ENCODE measurements at places on chromosomes 3 and 15.
A peak's percentile ranks its signal among the peaks of the same experiment; 100 is the strongest.

DNA sequence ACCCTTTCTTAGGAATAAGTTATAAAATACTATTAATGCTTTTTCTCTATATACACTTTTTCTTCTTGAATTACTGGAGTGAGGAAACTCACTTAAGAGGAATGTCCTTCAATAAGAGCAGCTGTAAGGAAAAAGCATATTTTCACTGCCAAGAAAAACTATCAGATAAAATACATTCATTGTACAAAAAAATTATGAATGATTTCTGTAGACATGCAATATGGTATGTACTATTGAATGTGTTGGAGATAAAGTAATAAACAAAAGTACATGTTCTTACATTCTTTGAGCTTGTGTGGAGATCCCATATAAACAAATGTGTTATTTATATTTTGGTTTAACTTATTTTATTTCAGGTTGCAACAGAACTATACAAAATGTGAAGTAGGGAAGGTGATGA is 241.0 kb upstream of the ZNF717 start:
- DNase-seq, result no peak

DNA sequence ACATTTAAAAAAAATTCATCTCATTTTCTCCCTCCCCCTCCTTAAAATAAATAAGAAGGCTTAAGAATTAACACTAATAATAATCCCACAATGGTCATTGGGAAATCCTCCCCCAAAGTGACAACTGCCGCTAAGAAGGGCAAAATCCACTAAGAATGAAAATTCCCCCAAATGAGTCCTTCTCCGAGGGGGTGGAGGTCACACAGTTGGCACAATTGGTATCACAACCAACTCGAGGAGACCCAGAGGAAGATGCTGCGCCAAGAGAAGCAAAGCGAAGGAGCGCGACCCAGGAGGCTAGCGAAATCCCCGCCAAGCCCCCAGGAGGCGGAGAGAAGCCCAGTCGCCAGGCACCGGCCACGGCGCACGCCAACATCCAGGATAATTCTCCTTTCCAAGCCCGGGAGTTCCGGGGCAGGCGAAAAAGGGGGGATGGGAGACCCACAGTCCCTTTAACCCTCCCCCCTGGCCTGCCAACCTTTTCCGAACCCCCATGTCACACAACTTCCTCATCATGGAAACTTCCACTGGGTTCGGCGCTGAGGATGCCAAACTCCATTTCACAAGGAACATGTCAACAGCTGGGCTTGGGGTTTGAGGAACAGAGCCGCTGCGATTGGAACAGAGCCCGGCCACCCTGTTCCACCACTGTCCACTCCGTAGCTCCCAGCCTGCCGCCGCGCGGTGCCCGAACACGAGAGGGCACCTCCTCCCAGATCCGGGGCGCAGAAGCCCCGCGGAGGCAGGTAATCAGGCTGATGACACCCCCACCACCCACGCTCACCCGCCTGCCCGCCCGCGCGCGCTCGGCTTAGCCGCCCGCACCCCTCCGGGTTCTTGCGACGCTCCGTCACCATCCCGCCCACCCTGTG is 668 bp downstream of the THRB start:
- DNase-seq, result peak; percentile 6

GRCh38 chr15:56496635-56497034 is 31.7 kb upstream of the MNS1 start:
- no peak for DNase-seq

DNA sequence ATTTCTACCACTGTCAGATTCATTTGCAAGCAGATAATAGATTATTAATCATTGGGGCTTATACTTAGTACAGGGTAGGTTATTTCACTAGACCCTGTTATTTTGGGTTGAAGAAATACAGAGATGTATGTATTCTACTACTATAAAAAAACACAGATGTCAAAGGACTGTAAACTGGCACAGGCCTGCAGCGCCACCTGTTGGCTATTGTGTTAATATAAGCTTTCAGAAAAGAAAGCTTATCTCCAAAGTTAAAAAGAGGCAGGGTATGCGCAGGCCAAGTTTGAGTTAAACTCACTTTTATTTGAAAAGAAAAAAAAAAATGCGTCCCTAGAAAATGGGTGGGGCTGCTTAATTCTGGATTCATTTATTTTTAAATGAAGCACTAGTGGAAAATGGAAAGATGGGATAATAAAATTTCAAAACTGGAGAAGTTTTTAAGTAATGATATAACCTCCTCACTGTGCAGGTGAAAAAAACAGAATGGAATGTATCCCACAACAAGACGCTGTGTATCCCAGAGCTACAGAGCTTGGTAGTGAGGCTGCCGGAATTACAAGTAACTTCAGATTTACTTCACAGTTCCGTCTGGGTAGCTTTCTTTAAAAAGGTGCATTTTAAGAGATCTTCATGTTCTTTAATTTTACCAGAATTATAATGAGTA is 407.2 kb upstream of the TGFBR2 start:
- peak; percentile 47 for DNase-seq

- no peak for DNase-seq
These were observed 98.6 kb downstream of the ARNT2 start for GRCh38 chr15:80502782-80503181.

DNA sequence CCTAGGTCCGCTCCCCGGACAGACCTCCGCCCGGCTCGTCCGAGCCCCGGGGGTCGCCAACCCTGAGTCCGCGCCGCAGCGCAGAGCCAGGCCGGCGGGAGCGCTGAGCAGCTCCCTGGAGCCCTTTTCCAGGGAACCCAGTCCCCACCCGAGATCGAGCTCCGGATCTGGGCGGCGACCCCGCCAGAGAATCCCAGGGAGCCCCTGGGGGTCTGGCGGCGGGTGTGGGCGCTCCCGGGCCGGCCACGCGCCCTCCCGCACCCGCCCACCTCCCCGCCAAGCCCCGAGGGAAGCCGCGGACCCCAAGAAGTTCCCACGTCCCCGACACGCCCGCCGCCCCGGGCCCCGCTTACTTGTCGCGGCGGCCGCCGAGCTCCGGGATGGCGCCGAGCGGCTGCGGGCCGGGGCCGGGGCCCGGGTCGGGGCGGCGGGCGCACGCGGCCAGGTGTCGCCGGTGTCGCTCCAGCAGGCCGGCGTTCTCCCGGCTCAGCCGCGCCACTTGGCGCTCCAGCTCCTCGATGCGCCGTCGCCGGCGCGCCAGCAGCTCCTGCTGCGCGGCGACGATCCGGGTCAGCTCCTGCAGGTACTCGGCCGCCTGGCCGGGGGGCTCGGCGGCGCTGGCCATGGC is 137.7 kb downstream of the NUP210 start:
- DNase-seq, result no peak
